Activated naive CD4-positive, alpha-beta T cell treated with Interleukin-2 at 50 U/mL for 16 hours (primary cell): ENCODE measurements at places on chromosomes 3 and 15.

DNA sequence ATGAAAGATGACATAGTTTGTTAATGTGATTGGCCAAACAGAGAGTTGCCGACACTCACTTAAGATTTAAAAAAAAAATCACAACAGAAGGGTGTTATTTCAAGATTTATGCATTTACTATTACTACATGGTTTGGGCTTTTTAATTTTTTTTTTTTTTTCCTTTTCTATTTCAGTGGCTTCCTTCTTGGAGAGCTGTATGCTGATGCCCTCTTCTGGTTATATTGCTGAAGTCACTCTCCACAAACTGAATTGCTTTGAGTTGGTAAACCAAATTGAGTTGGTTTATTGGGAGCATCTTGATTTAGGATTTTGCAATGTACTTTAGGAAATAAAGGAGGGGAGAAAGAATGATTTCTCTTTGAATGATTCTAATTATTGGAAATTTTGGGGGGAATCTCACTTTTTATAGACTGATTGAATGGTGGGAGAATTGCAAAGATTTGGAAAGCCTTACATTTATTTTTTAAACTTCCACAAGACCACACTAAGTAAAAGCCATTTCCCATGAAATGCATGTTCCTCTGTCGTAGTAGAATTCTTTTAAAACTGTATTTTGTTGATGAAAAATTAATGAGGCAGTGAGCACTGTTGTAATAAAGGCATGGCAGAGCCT lies 186.6 kb upstream of the FEZF2 start:
- no peak for DNase-seq

- DNase-seq: no peak
These were observed 691.6 kb downstream of the ZNF385D start for GRCh38 chr3:21059404-21059803.

- no peak for DNase-seq
These were observed 6.6 kb downstream of the PPCDC start for GRCh38 chr15:75030023-75030413.

- no peak for DNase-seq
These were observed 696.3 kb downstream of the EPHA3 start for GRCh38 chr3:89803711-89804110.

- DNase-seq: no peak
These were observed 570.5 kb upstream of the CFAP20DC start for GRCh38 chr3:59620325-59620724.

DNA sequence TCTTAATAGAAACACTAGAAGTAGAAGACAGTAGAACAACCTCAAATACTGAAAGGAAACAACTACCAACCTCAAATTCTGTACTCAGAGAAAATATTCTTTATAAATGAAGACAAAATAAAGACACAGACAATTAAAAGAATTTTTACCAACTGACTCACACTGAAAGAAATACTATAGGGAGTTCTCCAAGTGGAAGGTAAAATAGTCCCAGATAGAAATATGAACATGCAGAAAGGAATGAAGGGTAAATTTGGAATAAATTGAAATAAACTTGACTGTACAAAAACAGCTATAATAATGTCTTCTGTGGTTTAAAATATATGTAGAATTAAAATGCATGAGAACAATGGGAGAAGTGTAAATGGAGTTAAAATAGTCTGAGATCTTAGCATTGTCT lies 36.7 kb upstream of the CCDC174 start:
- no peak for DNase-seq

- peak; percentile 32 for DNase-seq
These were observed 31.4 kb upstream of the PRTG start for GRCh38 chr15:55774113-55774970.

GRCh38 chr3:70933105-70933810 lies 620.8 kb upstream of the MDFIC2 start:
- DNase-seq: no peak

DNA sequence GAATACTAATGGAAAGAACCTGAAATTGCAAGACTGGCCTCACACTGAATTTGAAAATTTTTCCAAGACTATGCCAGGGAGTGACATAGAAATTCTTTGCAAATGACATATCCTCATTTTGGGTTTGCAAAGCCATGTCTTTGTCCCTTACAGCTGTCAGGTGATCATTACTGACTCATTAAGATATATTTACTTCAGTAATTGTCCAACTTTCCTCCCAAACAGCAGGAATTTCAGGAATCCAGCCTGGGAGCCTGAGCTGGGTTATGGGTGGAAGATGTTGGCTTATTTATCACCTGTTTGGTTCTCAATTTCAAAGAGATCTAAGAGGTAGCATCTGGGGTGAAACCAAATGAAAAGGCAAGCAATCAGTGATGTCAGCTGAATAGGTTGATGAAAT lies 111.6 kb upstream of the ACP3 start:
- no peak for DNase-seq

GRCh38 chr15:44738340-44738984 lies 2.1 kb downstream of the TRIM69 start:
- no peak for DNase-seq

DNA sequence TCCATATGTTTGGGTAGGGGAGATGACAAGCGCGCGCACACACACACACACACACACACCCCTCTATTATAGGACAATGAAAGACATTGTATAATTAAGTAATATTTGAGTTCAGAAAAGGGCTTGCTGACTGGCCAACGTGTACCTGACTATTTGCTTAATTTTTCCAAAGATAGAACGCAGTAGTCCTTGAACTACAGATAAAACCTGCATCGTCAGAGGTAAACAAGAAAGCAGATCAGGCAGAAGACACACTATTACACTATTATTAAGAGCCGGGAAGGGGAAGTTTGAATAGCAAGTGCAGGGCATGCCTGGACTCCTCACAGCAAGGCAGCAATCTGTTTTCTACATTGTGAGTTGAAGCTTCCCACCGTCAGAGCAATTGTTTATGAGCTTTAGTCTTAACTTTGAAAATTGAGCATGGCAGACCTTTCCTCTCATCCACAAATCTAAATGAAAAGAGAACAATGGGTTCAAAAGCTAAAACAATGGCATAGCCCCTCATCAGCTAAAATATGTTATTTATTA lies 427.7 kb downstream of the GABRG3 start:
- no peak for DNase-seq

DNA sequence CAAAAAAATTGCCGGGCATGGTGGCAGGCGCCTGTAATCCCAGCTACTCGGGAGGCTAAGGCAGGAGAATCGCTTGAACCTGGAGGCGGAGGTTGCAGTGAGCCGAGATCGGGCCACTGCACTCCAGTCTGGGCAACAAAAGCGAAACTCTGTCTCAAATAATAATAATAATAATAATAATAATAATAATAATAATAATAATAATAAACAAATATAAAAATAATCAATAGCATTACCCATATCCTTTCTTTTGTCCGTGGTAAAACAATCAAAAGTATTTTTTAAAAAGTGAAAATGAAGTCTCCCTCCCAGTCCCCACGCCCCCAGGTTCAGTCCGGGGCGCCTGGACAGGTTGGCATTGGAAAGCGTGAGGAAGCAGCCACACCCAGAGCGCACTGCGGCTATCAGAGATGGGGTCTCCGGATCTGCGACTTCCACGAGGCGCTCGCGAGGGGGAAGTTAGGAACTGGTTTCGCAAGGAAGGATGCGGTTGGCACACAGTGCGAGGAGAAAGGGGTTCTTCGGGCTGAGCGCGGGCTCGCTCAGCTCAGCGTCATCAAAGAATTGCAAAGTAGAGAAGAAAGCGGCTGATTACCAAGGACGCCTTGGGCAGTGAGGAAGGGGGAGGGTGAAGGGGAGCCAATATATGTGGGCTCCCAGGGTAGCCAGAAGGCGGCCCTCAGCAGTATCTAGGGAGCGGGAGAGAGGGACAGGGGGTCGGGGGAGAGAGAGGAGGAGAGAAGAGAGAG lies 69.5 kb upstream of the EPHB3 start:
- no peak for DNase-seq

DNA sequence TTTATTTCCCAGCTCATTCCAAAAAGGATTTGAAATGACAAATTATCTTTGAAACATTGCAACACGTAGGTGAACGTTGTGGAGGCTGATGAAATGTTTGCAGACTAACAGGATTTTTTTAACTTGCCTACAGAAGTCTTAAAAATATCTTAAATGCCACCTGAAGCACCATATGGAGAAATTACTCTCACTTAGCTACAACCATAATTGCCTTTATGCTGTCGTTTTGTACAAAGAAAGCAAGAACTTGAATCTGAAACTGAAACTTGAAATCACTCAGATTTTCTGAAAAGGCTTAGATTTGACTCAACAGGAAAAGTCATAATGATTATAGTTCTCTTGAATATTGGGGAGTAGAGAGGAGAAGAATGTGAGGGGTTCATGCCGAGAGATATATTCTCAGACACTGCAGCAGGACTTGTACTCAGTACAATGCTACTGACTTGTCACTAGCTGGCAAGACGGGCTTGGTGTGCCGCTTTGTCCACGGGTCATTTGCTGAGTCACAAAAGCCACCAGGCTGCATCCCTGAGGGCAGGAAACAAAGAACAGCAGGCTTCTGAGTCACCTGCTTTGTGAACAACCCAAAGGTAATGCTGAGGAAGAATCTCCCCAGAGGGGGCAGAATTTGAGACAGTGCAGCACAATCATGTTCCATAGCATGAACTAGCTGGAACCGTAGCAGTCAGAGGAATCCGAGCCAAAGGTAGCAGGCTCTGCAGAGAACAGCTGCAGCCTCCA lies 7.1 kb upstream of the FMN1 start:
- peak; percentile 63 for DNase-seq

DNA sequence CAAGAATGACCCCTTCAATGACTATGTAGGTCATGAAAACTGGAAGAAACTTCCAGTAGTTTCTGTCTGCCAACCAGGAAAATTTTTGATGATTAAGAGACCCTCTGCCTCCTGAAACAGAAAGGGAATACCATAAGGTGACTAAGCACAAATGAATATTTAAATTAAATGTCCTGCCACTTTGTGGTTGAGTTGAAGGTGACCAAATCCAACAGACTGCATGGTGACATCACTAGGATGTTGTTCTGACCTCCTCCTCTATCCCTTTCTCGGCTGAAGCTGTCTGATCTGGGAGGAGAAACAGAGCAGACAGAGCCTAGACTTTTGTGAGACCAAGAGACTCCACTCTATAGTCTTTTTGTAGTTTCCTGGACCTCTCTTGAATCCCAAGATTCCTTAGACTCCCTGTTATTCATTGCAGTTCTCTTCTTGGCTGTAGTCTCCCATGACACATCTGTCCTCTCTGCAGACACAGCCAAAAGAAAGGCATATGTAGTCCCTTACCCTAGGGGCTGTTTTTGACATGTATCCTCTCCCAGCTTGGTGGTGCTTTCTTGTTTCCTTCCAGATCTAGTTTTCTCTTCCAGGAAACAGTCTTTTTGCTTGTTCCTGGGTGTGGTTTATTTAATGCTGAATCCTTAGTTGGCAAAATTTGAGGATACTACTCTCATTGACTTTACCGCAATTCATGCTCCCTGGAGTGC lies 55.2 kb upstream of the UBE3A start:
- DNase-seq: no peak

- no peak for DNase-seq
These were observed 602.2 kb upstream of the ALCAM start for GRCh38 chr3:104764496-104764895.

GRCh38 chr3:64408770-64409169 lies 183.5 kb upstream of the PRICKLE2 start:
- DNase-seq: no peak

GRCh38 chr3:41518626-41519025 lies 319.3 kb downstream of the CTNNB1 start:
- no peak for DNase-seq

GRCh38 chr3:14490255-14490654 lies 49.9 kb downstream of the GRIP2 start:
- DNase-seq: no peak

- no peak for DNase-seq
These were observed 10.1 kb upstream of the GOLGB1 start for GRCh38 chr3:121759541-121760202.

DNA sequence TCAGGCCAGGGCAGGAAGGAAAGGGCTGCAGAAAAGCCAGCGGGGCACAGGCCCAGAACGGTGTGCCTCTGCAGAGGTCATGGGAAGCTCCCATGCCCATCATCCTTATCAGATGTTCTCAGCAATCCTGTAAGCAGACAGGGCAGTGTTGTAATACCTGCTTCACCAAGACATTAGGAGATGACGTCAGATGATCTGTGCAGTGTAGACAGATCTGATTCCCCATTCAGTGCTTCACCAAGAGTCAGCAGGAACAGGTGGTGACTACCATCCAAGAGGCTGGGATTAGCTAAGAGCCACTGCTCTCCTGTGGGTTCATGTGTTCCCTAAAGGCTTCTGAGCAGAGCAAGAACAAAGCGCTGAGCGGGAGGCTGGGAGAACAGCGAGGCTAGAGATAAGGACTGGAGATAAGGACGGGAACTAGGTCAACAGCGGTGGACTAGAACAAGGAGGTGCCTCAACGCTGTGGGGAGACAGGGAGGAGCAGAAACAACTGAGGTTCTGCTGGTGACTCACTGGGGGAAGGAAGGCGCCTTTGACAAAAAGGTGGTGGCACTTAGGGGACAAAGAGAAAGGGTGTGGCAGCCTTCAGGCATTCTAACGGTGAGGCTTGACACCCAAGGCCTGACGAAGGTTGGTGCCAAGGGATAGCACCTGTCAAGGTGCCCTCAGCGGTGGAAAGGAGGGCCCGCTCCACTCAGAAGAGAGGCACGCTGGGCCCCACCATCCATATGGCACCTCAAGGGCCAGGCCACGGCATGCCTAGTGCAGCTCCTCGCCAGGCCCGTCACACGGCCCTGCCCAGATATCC lies 28.4 kb downstream of the CCDC12 start:
- peak; percentile 75 for DNase-seq

- no peak for DNase-seq
These were observed 28.5 kb downstream of the ACKR4 start for GRCh38 chr3:132625613-132626012.

GRCh38 chr15:45799508-45799907 lies 164.7 kb downstream of the SQOR start:
- DNase-seq: no peak

DNA sequence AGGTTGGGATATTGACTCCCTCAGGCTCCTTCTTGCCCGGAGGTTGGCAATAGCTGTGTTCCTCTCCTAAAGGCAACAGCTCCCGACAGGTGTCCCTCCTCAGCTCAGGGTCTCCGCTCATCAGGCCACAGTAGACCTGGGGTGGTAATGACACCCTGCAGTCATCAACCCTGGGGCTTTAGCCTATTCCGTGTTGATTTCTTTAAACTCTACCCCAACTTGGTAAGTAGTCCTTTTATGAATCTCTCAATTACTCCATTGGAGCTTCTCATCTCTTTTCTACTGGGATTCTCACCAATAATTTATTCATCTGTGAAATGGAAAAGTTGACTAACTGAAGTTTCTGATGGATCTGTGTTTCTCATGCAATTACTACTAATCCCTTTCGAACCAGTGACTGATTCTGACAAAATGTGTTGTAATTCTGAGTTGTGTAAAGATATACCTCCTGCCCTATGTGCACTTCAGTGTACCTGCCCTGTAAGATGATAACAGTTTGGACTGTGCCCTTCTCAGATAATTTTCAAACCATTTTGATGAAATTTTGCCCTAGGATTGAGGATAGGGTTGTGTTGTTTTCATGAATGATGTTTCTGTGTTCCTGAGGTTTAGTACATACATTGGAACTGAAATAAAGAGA lies 89.7 kb downstream of the RPL39L start:
- no peak for DNase-seq

GRCh38 chr3:8336456-8336855 lies 165.2 kb upstream of the LMCD1 start:
- DNase-seq: no peak
